ENCODE measurements at places on chromosomes 16 and 17. TPM values are rescaled to one million over a fixed set of nuclear protein-coding genes. Genes with fewer than 3 reads are reported as not detected.

- no peak overlapping the region for H3K4me3 ChIP-seq
- DNase-seq: no peak
- H3K4me1 ChIP-seq: no peaks in the 10 kb centered on the region
- H3K27me3 ChIP-seq: no peaks in the 10 kb centered on the region
- no peak overlapping the region for H3K27ac ChIP-seq
- H3K36me3 ChIP-seq: peaks cover 86% of the 10 kb centered on the region
These were observed 10.4 kb downstream of the SULT1A2 start for GRCh38 chr16:28586466-28586865.

SULT1A2 gene
- 0.60 TPM for total RNA-seq

GRCh38 chr16:81838794-81839193, 59.7 kb downstream of the PLCG2 start:
- no peak for DNase-seq
- H3K4me1 ChIP-seq: no peaks in the 10 kb centered on the region
- no peaks in the 10 kb centered on the region for H3K36me3 ChIP-seq
- H3K27ac ChIP-seq: no peak overlapping the region
- peaks cover 3% of the 10 kb centered on the region for H3K27me3 ChIP-seq

C16orf87 gene
- 13.5 TPM for total RNA-seq

CA5A gene
- total RNA-seq: not detected

DNA sequence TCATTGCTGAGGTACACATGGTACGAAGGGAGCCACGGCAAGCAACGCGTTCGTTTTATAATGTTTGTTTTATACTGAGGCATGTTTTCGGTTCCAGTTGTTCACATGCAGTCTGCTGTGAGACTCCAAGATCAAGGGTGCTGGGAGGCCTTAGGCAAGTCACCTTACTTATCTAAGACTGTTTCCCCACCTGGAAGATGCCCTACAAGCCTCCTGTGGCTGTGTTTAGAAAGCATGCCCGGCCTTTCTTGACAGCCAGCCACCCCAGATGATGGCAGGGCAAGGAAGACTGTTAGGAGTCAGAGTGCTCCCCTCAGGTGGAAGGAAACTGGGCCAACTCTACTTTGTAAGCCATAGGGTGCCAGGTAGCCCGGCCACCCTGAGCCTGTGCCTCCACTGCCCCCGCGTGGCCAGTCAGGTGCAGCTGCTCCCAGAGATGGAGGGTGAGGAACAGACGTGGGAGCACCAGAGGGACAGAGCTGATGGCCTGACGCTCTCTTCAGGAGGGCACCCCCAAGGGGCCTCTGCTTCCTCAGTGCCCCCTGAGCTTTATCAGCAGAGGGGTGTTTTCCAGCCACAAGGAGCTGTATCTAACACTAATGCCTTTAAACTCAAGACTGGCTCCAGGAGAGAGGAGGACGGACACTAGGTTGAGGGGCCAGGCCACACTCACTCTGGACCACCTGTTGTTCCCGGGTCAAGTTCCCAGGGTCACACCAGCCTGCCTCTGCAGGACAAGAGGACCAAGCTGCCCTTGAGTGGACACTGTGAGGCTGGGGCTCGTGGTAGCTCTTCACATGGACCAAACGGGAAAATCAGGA, 5.4 kb downstream of the NAT9 start:
- peak; percentile 66 for DNase-seq
- H3K36me3 ChIP-seq: peaks cover 74% of the 10 kb centered on the region
- peaks cover 15% of the 10 kb centered on the region for H3K4me1 ChIP-seq

DNA sequence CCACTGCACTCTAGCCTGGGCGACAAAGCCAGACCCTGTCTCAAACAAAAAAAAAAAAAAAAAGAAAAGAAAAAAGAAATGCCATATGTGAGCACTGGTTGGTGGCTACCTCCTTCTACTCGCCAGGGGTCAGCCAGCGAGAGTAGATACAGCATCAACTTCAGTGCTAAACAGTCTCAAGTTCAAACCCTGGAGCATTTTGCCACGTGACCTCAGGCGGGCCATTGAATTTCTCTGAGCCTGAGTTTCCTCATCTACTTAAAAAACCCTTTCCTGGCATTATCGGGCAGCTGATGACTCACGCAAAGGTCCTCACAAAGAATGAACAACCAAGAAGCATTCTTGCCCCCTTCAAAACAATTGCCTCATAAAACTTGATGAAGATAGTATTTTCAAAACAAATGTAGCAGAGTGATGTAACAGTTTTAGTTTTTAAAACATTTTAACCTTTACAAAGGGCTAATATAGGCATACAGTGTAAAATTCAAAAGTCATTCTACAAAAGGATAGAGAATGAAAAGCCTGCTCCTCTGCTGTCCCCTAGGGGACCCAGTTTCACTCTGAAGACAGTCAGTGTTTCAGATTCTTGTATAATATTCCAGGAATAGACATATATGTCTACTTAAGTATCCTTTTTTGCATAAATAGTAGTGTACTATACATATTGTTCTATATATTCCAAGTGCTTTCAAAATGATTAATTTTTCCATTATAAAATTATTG, 28.4 kb downstream of the DNAH2 start:
- no peak overlapping the region for H3K27ac ChIP-seq
- DNase-seq: no peak
- peaks cover 5% of the 10 kb centered on the region for H3K4me1 ChIP-seq
- no peaks in the 10 kb centered on the region for H3K36me3 ChIP-seq

DNA sequence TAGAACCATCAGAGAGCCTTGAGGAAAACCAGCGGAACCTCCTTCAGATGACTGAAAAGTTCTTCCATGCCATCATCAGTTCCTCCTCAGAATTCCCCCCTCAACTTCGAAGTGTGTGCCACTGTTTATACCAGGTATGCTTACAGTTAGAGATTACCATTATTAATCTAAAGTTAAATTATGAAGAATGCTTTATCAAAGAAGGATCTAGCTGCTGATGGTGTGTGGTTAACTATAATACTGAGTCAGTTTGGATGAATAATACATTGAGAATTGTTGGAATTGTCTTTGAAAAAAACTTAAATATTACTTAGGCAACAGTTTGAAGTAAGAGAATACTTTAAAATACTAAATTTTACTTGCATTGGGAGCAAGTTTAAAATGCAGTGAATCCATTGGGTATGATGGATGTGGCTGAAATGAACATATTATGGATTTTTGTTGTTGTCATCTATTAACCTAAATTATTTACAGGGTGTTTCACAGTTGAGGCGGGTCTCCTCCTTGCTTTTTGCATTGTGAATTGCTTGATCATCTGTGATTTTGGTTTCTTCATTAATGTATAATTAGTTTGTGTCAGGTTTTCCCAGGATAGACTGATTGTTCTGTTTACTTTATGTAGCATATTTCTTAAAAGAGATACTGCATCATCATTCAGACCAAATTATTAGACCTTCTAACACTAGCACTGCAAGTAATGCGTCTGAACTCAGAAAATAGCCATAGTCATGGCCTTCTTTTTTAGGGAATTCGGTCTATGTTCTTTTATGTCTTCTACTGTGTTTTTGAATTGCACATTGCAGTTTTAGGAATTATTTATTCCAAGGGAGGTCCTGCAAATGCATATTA, 47.8 kb downstream of the OMG start:
- no peak overlapping the region for H3K4me3 ChIP-seq
- peaks cover 29% of the 10 kb centered on the region for H3K36me3 ChIP-seq
- DNase-seq: no peak
- H3K27ac ChIP-seq: no peak overlapping the region
- no peaks in the 10 kb centered on the region for H3K27me3 ChIP-seq
